ENCODE measurements at places on chromosomes 7 and 10. TPM values are rescaled to one million over a fixed set of nuclear protein-coding genes. Genes with fewer than 3 reads are reported as not detected.

GRCh38 chr10:16545116-16545736, 23.5 kb upstream of the C1QL3 start:
- DNase-seq: no peak

- no peak for DNase-seq
These were observed 30.1 kb downstream of the AFAP1L2 start for GRCh38 chr10:114374053-114374791.

Gene HGF
- 6.6 TPM for total RNA-seq

Gene SPDYE8
- not detected for total RNA-seq

DNA sequence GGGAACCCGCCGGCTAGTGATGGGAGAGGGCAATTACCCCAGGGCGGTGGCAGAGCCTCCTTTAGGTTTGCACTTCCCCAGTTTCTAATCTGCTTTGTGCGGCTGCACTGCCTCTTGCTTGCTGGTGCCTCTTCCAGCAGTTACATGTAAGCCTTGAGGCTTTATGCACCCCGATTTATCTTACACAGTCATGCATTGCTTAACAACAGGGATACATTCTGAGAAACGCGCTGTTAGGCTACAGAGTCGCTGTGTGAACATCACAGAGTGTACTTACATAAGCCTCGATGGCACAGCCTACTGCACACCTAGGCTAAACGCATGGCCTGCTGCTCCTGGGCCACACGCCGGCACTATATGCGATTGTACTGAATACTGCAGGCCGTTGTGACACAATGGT, 155.6 kb upstream of the MKI67 start:
- DNase-seq: no peak

- DNase-seq: no peak
These were observed 12.6 kb upstream of the AQP1 start for GRCh38 chr7:30899066-30899465.

DNA sequence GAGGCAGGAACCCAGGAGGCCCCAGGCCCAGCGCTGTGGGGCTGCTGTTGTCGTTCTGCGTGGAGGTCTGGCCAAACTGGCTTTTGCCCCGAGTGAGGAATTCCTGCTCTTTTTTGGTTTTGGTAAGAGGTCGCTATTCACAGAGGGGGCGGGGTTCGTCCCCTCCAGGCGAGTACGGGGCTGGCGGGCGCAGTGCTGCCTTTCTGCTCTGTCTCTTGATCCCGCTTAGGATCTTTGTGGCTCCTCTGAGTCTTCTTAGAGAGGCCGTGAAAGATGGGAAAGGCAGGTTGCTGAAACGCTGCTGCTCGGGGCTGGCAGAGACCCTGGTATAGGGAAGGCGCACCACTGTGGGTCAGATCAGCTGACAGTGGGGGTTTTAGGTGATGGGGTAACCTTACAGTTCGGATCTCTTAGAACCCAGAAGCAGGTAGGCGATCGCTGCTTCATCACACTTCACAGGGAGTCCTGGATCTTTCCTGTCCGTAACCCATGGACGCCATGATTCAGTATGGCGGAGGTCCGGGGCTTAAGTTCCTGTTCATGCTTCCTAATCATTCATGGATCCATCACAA, 136.7 kb downstream of the KIF20B start:
- DNase-seq: no peak

DNA sequence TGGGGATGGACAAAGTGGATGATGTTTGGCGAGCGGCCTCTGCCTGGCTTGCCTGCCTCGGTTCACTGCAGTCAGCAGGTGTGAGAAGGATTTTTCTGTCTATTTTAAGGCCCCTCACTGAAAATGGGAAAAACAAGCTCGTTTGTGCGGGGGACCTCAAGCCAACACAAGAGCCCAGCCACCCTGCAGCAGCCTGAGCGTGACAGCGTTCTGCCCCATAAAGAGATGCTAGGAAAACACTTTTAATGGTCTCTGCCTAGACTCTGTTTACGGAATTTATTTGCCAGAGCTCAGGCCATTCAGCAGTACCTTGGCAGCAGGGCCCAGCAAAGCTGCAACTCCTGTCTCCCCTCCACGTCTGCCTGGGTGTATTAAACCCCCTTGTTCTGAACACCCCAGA, 131.7 kb downstream of the GRK5 start:
- no peak for DNase-seq

DNA sequence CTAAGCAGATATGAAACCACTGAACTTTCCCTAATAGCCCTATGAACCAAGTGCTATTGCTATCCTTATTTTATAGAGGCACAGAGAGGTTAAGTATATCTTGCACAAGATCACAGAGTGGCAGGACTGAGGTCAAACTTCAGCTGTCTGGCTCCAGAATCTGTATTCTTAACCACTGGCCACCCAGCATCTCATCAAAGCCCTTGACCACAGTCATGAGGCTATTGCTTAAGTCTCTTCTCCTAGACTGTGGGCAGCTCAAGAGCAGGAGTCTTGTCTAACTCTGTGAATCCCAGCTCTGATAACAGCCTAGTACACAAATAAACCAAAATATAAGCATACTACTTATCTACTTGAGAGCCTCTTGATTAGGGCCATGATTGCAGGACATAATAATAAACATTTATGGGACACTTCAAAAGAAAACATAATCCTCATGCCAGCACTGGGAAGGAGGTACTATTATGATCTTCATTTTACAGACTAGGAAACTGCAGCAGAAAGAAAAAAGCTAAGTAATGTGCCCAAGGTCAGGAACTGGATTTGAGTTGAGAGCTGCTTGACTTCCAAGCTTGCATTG, 22.4 kb upstream of the SMC3 start:
- DNase-seq: no peak

DNA sequence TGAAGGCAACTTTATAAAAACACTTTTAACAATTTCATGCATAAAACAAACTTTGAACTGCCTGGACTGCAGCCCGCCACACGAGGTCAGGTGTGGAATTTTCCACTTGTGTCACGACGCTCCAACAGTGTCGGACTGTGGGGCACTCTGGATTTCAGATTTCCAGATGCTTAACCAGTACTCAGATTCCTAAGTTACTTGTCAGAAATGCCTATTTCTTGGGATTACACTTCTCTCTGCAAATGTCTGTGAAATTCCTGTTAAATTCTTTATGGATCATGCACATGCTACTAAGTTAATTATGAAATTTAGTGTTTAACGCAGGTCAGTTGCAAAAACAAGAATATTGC, 473 bp upstream of the GPER1 start:
- no peak for DNase-seq
